Stimulated activated CD4-positive, alpha-beta T cell treated with anti-CD3 and anti-CD28 coated beads, Interleukin-15, amount 100 ng/mL, for 1 hour (primary cell): ENCODE measurements at places on chromosomes 5 and 9.

- no peak for DNase-seq
Observed at GRCh38 chr5:112533362-112533761, 114.3 kb upstream of the EPB41L4A start.

DNA sequence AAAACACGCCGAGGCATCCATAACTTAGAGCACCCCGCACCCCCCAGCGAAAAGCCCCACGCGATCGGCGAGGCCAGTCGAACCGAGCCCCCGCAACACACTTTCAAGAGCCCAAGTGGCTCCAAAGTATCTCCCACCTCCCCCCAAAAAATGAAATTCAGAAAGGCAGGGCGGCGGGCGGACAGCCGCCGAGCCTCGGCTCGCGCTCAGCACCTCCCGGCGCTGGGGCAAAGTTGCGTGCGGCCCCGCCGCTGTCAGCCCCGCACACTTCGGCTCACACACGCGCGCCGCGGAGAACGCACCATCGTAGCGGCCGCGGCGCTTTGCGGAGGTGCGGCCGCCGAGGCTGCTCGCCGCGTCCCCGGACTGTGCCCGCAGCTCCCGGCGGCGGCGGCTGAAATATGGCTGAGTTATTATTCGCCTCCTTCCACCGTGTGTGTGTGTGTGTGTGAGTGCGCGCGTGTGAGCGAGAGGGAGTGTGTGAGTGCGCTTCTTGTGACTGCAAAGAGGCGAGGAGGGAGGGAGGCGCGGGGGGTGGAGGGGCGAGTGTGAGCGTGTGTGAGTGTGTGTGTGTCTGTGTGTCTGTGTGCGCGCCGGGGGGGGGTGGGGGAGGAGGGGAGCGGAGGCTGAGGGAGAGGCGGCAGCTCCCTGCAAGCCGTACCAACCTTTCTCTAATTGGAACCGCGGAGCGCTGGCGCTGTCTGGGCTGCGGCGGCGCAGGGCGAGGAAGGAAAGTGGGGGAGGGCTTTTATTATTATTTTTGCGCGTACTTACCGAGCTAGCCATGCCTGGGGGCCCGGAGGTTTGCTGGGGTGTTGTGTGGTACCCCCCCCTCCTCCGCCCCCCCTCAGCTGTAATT, 599 bp downstream of the MLLT3 start:
- DNase-seq: peak; percentile 56

GRCh38 chr5:16411741-16412455, 53.7 kb downstream of the ZNF622 start:
- no peak for DNase-seq

DNA sequence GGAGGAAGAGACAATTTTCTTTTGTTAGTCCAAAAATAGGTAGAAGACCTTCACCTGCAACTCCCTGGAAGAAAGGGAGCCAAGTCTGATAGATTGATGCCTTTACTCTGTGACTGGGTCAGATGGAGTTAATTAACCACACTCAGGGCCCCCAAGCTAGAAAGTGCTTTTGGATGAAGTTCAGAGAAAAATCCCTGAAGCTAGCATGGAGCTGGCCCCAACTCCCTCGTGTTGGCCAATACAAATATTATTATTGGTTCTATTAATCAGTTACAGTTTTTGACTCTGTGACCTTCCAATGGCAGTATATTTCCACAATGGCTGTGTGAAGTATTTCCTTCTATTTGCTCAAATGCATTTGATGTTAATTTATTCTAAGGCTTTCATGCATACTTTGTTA, 1753.5 kb downstream of the EFNA5 start:
- no peak for DNase-seq

DNA sequence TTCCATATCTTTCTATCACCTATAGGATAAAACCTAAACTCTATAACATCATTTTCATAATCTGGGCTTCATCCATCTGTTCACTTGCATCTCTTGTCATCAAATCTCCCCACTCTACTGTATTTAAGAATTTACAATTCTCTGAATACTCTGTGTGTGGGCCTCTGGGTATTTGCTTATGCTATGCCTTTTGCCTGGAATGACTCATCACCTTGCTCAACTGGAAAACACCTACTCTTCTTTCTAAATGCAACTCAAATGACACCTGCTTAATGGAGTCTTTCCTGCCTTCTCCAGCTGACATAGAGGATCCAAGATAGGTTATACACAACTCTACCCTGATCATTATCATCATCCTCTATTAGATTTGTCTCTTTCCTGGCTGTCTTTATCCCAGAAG, 421.7 kb downstream of the SPATA31D1 start:
- DNase-seq: no peak

DNA sequence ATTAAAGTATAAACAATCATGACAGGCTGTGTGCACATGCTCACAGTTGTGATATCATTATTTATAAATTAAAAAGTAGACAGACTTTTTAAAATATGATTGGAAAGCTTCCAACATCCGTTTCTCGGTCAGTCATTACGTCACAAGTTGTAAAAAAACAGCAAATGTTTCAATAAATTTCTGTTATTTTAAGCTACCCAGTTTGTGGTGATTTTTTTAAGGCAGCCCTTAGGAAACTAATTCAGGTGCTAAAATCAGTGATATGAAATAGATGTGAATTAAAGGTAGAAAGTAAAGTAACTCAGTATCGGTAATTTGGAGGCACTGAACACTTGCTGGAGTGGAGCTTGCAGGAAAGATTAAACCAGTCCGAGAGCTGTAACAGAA, 1.2 kb downstream of the CCNH start:
- no peak for DNase-seq
